ENCODE measurements at places on chromosomes 2 and 18.

GRCh38 chr18:62897153-62897552, 181.8 kb downstream of the PHLPP1 start:
- DNase-seq = no peak

- no peak for DNase-seq
Observed at GRCh38 chr18:9931678-9932077, 17.9 kb downstream of the VAPA start.

DNA sequence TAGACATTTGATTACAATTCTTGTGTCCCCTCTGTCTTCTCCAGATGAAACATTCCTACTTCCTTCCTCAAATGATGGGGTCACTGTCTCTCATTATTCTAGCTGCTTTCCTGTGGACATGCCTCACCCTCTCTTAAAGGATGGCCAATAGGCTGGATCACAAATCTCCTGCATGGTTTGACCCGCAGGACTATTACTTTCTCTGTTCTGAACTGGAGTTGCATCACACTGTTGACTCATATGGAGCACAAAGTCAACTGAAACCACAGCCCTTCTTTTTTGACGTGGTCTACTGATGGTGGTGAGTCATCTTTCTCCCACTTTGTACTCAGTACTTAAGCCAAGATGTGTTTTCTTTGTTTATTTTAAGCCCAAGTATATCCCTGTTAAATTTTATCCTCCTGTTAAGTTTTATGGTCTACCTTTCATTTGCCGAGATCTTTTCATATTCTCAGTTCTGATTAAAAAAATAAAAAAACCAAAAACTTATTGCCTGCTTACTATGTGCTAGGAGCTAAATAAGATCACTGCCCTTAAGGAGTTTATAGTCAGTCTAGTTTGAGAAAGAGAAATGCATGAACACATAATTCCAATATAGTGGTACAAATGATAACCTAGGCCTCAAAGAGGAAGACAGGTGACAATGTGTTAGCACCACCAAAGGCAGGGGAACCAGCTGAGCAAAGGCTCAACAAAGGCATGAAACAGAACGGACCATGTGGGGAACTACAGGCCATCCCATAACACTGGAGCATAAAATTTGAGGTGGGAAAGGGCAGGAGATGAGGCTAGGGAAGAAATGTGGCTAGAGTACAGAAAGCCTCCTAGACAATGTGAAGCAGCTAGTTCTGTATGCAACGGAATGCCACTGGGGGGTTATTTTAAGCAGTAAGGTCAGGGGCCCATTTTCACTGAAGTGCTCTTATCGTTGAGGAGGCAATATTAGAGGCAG, 67.6 kb upstream of the ZFP36L2 start:
- DNase-seq = no peak

- DNase-seq = no peak
Observed at GRCh38 chr2:2773692-2774091, 442.6 kb upstream of the MYT1L start.

DNA sequence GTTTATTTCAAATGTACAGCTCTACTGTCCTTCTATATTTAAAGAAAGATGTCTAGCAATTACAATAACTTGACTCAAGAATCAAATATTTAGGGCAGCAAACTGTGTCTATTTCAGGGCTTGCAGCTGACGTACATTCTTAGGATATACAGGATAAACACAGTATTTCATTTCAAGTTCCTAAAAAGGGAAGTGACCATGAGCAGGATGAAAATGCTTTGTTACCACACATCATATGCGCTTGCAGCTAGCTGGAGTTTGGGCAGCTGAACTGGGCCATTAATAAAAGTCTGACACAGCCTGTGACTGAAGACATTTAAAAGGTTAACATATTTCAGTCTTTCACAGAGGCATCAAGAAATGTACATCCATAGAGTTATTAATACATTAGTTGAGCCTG, 264.6 kb upstream of the TRIB2 start:
- DNase-seq = no peak

DNA sequence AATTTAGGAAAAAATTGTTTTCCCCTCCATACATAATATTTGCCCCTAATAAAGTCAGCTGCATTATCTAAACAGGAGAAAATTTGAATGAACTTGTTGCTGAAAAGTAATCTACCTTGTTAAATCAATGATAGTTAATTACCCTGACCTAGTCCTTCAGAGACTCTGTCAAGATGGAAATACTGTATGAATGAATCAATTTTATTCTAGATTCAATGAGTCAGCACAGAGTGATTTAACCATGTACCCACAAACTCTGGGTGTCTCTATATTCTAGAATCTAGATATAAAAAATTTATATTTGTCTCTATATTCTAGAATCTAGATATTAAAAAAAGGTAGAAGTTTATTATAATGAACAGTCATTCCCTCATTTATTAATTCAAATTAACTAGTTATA, 36.2 kb downstream of the NDUFAF7 start:
- no peak for DNase-seq

GRCh38 chr18:34834897-34835296, 124.8 kb downstream of the DTNA start:
- DNase-seq = no peak

- no peak for DNase-seq
Observed at GRCh38 chr2:183868707-183869106, 729.6 kb upstream of the ZNF804A start.

- DNase-seq = no peak
Observed at GRCh38 chr2:20065885-20066602, 14.6 kb upstream of the LAPTM4A start.

DNA sequence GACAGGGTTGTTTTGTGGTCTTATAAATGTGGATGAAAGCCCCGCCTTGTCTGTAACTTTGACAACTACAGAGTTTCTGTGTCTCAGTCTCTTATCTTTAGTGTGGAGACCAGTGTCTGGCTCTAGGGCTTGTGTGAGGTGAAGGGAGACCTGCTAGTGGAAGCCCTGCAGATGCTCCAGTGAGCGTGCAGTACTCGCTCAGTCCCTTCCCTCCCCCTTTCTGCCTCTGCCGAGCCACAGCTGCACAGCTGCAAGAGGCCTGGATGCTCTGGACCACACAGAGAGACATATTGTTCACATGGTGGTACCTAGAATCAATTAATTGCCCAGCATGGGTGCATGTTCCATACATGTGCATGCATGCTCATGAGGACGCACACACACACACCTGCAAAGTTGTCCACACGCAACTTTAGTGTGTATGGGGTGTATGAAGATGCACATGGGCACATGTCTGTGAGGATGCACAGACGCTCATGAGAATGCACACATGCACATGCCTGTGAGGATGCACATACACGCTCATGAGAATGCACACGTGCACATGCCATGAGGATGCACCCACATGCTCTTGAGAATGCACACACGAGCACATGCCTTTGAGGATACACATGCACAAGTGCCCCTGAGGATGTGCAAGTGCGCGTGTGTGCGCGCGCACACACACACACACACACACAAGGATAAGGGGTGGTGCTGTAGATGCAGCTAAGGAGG, 282.1 kb upstream of the HS6ST1 start:
- DNase-seq = no peak

GRCh38 chr2:10284108-10284870, 18.4 kb upstream of the HPCAL1 start:
- DNase-seq = no peak

DNA sequence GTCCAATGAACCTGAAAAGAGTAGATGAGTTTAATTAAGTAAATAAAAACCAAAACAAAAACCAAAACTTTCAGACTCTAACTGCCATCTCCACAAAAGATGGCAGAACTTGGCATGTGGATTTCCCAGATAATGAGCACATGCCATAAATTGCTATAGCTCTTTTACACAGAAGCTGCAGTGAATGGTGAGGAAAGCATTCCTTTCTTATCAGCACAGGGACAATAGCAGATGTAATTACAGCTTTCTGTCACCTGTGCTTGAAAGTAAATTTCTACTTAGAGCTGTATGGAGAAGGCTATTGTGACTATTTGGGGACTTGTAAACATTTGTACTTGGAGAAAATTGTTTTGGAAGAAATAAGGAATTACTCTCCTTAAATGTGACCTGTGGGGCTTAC, 378.4 kb downstream of the RPRM start:
- DNase-seq = no peak

DNA sequence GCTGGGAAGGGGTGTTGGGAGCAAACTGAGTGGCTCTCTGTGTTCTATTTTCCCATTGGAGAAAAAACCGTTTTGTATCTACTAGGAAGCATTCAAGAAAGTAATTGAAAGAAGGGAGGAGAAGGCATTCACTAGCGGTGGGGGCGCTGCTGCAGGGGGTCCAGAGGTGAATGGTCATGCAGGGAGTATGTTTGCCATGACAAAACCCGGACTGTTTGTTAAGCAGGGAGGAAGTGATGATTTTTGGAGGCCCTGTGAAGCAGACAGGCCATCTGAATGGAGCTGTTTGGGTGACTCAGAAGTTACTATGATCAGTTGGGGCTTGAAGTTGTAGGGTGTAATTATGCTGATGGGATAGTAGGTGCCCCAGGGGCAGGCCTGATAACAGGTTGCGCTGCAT, 7.0 kb downstream of the TAF4B start:
- no peak for DNase-seq

- no peak for DNase-seq
Observed at GRCh38 chr2:2714408-2714807, 383.3 kb upstream of the MYT1L start.

GRCh38 chr2:147045113-147045512, 799.7 kb upstream of the ACVR2A start:
- peak; percentile 61 for DNase-seq

- DNase-seq = no peak
Observed at GRCh38 chr2:190334479-190335224, 8.7 kb upstream of the INPP1 start.

DNA sequence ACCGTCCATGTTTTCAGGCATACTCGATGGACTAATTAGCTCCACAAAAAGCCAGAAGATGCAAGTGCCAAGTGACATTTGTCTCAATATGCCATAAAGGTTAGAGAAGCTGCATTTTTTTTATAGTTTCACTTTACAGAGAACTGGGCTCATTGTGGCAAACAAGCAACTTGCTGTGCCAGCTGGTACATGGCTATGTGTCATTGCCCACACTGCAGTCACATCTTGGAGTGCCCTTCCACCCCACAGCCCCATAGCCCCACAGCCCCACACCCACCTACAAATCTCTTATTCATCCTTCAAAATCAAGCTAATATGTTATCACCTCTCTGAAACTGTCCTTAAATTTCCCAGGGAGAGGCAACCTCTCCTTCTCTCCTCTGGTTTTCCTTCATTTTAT, 451.9 kb downstream of the ARHGAP15 start:
- no peak for DNase-seq

- no peak for DNase-seq
Observed at GRCh38 chr2:216932113-216932862, 72.4 kb upstream of the TNP1 start.

GRCh38 chr2:228700638-228701037, 519.2 kb upstream of the SPHKAP start:
- DNase-seq = no peak

DNA sequence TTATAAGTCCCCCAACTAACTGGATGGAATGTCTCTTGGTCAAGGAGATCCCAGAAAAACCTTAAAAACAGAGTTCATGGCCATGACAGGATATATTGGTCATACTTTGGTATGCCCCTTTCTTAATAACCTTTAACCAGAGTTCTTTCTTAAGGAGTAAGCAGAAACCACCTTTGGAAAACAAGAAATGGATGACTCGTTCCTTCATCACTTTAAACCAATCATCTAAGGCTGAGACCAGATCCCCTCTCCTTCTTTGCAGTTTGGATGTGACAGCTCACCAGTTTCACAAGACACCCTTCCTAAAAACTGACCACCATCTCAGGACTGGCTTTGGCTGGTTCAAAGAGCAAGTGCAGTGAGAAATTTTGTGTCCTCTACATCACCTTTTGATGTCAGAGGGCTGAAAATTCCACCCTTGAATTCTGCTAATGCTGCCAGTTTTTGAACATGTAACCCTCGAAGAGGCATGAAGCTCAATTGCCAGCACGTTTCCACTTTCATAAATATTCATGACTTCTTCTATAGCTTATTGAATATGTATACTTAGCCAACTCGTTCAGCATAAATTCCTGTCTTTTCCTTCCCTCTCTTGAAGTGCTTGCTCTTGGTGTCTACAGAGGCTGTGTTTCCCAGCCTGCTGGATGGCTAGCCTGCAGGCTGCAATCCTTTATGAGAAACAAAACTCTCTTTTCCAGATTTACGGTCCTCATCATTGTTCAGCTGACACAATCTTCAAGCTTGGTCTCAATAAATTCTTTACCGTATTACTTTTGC, 1323.5 kb upstream of the TMEFF2 start:
- no peak for DNase-seq

- no peak for DNase-seq
Observed at GRCh38 chr2:216635171-216635570, 2.0 kb downstream of the IGFBP2 start.

DNA sequence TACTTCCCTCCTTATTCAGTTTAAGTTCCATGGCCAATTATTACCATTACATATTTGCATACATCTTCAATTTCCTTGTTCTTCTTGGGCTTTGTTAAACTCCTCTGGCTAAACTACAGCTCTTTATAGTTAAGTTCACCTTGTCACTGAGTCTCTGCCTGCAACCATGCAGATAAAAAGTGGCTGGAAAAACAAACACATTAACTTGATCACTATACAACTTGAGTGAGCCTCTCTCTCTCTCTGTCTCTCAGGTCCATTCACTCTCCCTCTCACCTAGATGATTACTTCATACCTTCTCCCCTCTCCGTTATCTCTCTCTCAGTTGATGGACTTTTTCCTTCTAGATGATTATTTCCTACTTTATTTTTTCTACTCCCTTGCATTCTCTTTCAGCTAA, 30.3 kb downstream of the GCFC2 start:
- no peak for DNase-seq

DNA sequence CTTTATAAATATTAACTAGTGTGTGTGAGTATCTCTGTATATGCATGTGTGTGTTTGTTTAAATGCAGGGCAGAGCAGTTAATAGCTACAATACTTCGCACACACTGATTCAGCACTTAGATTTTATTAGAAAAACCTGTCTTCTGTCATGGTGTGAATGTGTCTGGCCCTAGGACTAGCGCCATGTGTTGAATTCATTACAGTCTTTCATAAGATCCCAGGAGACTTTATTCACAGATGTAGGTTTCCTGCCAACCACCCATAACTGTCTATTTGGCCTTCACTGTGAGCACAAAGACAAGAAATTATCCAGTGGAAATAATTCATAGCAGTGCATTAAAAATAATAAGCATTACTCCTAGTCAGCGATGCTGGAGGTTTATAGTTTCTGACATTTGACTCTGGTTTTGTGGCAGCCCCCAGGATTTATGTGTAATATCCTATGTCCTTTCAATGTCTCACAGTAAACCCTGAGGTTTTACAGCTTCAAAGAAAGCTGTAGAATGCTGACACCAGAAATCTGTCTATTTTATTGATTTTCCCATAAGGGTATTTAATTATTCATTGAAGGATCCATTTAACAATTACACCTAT, 93.9 kb downstream of the ZNF804A start:
- DNase-seq = no peak

- no peak for DNase-seq
Observed at GRCh38 chr2:72682061-72682460, 143.8 kb downstream of the EXOC6B start.

Data from NT2/D1 (cell line).